ENCODE measurements at places on chromosomes 2 and 18.
A peak's percentile ranks its signal among the peaks of the same experiment; 100 is the strongest.

DNA sequence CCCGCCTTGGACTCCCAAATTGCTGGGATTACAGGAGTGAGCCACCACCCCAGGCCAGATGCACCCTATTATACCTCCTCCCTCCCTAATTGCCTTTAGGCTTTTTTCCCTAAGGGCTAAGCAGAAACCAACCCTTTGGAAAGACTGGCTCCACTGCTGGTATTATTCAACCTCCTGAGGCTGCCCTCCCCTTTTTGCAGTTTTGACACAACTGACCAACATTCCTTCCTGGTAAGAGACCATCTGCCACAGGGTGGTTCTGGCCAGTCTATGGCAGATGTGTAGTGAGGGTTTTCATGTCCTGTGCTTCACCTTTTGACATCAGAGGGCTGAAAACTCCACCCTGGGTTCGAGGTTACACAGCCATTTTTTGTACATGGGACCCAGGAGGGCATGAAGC, 1785.3 kb upstream of the CELF4 start:
- DNase-seq = no peak

DNA sequence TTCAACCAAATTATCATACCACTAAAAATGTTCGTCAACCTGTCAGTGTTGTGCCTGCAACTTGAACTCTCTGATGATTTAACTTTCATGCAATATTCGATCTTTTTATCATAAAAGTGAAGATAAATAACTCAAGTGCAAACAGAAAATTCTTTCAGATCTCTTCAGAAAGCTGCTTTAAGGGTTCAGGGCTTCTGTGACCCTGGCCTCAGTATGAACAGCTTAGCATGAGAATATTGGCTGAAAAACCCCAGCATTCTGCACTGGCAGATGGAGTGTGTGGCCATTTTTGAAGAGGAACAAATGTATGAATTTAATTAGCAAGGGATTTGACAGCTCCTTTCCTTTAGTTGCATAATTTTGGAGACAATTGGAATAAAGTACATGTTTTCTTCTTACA, 851.4 kb upstream of the SOX11 start:
- DNase-seq = no peak

DNA sequence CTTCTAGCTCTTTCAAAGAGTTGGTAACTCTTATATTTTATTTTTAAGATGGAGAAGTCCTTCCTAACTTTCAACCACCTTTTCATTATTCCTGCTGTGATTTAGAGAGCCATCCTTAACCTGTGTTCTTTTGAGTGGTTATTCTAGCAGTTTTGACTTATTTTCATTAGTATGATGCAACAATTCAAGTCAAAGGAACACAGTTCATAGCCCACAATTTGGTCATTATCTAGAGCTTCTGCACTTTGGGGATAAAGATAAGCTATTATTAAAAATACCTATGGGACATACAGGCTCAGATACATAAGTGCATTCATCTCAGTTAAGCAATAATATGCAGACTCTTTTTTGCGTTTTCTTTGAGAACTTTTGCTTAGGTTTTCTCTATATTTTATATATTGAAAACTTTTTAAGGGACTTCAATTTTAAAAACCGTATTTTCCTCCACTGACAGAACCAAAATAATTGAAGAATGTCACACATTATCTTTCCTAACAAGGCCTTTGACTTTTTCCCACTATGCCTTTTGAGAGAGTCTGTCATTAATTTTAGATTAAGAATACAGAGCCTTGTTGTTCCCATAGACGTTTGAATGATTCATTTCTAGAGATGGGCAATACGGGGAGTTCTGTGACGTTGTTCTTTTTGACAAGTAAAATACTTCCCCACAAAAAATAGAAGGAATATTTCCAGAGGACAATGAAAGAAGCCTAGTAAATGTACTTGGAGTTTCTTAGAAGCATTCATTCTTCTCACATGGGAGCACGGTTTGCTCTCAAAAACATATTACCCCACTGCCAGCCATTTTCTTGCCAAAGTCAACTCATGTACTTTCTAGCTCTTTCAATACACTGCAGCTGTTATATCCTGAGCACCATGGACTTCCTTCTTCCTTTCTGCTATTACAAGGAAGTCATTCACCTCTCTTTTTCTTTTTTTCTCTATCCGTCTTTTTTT, 42.9 kb upstream of the RASGRP3 start:
- DNase-seq = no peak

DNA sequence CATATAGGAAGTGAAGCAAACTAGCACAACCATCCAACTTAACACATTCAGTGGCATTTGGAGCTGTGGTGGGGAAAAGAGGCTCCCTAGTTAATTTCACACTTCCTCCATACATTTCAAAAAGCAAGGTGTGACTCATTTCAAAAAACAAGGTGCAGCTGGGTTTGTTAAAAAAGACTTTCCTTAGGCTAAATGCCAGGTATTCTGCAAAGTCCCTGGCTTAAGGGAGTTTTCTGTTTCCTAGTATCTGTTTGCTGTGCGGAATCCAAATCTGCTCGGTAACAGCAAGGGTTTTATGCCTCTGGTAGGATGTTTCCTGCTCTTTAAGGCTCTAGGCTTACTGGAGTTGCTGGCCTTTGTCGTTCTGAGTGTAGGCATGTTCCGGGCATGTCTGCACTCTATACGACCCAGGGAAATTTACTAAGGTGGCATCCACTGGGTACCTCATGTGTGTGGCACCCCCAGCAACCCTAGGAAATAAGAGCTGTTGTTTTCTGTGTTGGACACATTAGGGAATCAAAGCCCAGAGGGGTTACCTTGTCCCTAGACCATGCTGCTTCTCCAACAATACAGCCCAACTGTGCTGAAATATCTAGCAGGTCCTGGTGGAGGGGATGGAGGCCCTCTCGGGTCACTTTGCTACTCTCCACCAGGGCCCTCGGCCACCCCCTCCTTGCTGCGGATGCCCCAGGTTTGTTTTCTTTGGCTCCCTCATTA, 634 bp upstream of the MSGN1 start:
- no peak for DNase-seq

DNA sequence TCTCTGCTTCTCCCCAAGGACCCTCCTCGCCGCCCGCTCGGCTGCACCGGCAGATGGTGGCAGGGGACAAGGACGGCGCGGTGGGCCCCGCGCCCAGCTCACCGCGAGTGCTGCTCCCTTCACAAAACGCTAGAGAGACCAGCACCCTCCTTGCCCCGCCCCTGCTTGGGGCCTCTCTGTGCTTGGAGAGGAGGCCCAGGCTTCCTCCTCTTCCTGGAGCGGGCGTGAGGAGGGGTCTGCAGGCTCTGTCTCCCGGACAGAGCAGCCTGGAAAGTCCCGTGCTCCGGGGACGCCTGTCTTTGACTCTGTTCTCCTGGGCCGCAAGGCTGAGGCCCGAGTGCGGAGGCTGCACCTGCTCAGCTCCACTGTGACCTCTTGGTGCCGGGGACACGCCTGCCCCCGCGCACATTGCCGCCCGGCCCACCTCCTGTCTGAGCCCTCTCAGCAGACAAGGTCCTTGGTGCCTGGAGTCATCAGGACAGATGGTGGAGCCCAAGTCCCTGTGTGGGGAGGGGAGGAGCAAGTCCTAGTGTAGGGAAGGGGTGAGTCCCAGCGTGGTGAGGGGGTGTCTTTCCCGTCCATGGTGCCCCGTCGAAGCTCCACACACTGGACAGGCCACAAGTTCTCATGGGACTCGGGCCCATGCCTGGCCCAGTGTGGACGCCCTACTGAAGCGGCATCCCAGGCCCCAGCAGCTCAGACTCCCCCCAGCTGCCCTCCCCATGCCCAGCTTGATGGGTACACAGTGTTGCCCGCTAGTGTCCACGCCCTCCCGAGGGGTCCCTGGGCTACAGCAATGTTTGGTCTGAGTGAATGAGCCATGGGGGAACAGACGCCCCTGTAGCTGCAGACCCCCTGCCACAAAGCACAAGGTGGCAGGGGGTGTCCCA, 33.8 kb downstream of the RTP5 start:
- DNase-seq = no peak

DNA sequence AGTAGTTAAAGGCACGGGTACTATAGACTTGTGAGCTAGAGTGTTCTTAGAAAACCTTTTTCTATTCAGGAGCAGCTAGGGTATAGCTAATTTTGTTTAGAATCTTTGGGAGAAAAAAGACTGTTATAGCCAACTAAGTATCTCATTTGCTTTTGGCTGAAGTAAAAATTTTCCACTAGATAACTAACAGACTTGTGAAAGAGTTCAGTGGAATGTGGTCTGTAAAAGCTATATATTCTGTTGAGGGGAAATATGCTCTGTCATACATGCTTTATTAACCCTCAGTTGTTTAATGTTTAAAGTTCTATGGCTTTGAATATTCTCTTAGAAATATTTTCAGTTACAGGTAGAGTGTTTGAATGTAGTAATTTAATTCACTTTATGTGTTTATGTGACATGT, 49.7 kb downstream of the RIF1 start:
- no peak for DNase-seq

DNA sequence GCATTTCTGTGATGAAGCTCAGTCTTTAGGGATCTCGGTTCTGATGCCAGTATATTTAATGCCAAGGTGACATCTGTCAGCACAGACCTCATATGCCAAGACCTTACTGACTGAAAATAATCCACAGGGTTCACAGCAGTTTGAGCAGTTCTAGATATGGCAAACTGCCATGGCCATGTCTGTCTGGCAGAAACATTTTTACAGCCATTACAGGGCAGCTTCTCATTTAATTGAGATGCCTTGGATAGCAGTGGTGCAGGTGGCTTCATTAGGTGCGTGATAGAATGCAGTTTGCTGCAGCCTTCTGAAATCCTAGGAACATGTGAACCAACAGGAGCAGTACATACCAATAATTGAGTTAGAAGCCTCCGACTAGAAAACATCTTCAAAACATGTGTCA, 510.6 kb downstream of the XIRP2 start:
- no peak for DNase-seq

GRCh38 chr2:70461981-70462876, 91.4 kb downstream of the TGFA start:
- no peak for DNase-seq

GRCh38 chr18:48167897-48168253, 237.4 kb upstream of the SMAD2 start:
- no peak for DNase-seq

DNA sequence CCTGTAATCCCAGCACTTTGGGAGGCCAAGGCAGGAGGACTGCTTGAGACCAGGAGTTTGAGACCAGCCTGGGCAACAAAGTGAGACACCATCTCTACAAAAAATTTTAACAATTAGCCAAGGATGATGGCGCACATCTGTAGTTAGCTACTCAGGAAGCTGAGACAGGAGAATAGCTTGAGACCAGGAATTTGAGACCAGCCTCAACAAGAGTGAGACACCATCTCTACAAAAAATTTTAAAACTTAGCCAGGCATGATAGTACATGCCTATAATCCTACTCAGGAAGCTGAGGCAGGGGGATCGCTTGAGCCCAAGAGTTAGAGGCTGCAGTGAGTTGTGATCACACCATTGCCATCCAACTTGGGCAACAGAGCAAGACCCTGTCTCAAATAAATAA, 7.0 kb downstream of the MEMO1 start:
- DNase-seq = no peak

GRCh38 chr2:7672027-7672684, 754.9 kb downstream of the RNF144A start:
- peak; percentile 72 for DNase-seq

GRCh38 chr18:10194592-10194991, 259.8 kb upstream of the APCDD1 start:
- no peak for DNase-seq

DNA sequence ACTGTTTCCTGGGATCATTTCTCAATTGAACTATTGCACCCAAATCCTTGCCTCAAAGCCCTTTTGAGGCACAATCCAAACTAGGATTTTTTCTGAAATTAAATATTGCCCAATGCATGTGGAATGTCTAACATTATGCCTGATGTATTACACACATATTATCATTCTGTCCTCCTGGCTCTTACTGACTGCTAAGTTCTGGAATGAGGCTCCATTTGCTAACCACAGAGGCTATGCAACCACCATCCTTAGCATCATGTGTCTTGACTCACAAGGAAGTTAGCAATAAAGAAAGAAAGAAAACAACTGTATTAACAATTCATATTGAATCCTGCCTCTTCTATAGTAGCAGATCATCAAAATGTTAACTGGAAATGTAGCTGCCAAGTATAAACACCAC, 1142.7 kb downstream of the CNTNAP5 start:
- DNase-seq = no peak

Data from activated CD4-positive, alpha-beta T cell treated with anti-CD3 and anti-CD28 coated beads, Interleukin-2, amount 50 U/mL, for 48 hours (primary cell).